NCI-H446 (cell line): ENCODE measurements at places on chromosomes 1 and 21.

- DNase-seq = no peak
Observed at GRCh38 chr1:77100875-77101274, 118.4 kb downstream of the PIGK start.

DNA sequence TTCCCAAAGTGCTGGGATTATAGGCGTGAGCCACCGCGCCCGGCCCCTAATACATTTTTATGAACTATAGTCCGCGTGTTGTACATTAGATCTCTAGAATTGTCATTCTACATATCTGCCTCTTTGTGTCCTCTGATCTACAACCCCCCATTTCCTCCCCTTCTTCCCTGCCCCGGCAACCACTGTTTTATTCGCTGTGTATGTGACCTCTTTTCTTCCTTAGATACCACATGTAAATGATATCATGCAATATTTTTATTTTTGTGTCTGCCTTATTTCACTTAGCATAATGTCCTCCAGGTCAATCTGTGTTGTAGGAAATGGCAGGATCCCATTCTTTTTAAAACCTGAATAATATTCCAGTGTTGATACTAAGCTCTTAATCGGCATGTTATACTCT lies 99.5 kb upstream of the NRIP1 start:
- no peak for DNase-seq

DNA sequence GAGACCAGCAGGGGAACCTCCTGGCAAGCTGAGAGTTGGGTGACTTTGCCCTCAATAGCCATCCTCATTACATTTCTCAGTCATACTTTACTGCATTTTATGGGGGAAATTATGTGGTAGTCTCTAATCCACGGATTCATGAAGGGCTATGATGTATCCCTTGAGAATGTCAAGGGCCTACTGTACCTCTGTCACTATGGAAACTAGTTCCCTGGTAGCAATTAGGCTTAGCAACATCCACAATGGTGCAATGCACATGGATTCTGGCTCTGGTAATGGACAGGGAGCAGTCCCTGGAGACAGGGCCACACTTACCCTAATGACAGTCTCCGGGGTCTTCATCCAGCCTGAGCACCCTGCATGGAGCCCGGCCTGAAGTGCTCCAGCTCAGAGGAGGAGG lies 26.5 kb downstream of the LRRN2 start:
- DNase-seq = no peak

DNA sequence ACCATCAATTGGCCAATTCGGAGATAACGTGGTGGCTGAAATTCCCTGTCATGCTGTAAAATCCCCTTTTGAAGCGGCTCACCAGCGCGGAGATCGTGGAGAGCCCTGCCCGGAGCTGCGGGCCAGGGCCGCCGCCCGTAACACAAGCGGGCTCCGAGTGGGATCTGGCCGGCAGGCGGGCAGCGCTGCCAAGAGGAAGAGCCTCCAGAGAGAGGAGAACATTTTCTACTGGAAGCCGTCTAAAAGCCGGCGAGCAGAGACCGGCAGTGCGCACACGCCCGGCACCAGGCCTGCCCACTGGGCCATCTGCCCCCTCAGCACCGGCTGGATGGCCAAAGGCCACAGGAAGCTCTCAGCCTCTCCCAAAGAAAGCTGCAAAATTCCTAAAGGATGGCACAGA lies 15.5 kb downstream of the SSBP3 start:
- no peak for DNase-seq

- DNase-seq = no peak
Observed at GRCh38 chr1:236389253-236389652, 4.8 kb upstream of the EDARADD start.

GRCh38 chr1:67957066-67957465 lies 93.4 kb downstream of the DIRAS3 start:
- no peak for DNase-seq

- DNase-seq = no peak
Observed at GRCh38 chr21:43880111-43880985, 15.3 kb downstream of the AGPAT3 start.

- no peak for DNase-seq
Observed at GRCh38 chr1:54979327-54979891, 1.0 kb upstream of the TMEM61 start.

- DNase-seq = peak; percentile 87
Observed at GRCh38 chr1:109792056-109792831, 28.5 kb upstream of the EPS8L3 start.

DNA sequence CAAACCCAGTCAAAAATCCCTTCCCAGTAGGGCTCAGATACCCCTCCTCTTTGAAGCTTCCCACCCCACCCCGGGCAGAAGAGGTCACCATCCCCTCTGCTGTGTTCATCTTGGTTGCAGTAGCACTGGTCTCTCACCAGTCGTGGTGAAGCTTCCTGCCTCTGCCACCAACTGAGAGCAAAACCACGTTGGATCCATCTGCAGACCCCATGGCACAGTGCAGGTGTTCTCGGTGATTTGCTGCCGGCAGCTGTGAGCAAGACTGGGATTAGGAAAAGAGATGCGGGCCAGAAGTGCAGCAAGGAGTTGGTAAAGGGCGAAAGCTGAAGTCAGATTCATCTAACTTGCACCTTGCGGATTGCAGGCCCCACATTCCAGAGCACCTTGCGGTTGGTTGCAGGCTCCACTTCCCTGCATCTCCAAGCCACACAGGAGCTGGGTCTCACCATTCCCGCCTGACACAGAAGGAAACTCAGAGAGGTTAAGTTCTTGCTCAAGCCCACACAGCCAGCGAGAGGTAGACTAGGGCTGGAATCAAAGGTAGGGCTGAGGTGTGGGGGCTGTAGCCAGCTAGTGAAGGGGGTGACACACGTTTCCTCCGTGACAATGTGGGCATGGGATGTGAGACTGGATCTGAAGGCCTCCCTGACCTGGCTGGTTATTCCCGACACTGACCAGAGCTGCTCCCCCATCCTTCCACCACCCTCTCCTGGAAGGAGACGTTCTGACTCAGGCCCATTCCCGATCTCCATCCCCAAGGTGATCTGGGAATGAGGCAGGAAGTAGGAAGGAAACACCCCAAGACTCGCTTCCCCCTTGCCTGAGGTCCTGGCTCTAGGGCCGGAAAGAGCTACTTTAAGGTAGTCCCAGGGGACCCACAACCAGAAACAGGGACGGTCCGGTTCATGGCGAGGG lies 3.3 kb upstream of the FAM110D start:
- no peak for DNase-seq

GRCh38 chr1:1275836-1276235 lies 2.2 kb upstream of the UBE2J2 start:
- DNase-seq = no peak

GRCh38 chr1:172609528-172609927 lies 49.4 kb upstream of the FASLG start:
- DNase-seq = no peak

GRCh38 chr1:39688706-39689105 lies 2.5 kb downstream of the HPCAL4 start:
- no peak for DNase-seq

DNA sequence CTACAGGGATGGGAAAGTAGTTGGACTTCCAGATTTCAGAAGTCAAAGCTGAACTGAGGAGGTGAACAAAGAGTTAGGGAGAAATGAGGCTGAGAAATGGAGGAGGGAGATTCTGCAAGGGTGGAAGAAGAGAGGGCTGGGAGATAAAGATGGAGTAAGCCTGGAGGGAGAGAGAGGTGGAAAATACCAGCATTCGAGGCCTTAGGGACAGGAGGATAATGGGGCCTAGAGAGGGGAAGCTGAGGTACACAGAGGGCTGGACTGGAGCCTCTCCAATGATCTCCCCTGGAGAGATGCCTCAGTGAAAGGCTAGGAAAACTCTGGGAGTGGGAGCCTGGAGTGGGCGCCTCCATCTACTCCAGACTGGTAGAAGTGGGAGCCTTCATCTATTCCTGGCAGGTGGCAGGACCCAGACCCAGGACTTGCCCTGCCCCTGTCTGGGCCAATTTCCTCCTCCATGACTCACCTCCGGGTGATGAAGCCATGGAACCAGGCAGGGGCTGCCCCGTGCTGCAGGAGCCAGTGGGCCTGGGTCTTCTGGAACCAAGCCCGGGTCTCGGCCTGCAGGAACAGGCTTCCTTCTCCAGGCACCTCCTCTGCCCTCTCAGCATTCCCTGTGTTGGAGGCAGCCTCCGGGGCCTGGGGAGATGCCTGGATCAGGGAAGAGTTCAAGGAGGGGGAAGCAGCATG lies 1.9 kb downstream of the SH2D2A start:
- DNase-seq = no peak

- DNase-seq = no peak
Observed at GRCh38 chr21:36229181-36229580, 72.6 kb downstream of the DOP1B start.

- peak; percentile 40 for DNase-seq
Observed at GRCh38 chr1:60088620-60089155, 15.1 kb upstream of the C1orf87 start.

DNA sequence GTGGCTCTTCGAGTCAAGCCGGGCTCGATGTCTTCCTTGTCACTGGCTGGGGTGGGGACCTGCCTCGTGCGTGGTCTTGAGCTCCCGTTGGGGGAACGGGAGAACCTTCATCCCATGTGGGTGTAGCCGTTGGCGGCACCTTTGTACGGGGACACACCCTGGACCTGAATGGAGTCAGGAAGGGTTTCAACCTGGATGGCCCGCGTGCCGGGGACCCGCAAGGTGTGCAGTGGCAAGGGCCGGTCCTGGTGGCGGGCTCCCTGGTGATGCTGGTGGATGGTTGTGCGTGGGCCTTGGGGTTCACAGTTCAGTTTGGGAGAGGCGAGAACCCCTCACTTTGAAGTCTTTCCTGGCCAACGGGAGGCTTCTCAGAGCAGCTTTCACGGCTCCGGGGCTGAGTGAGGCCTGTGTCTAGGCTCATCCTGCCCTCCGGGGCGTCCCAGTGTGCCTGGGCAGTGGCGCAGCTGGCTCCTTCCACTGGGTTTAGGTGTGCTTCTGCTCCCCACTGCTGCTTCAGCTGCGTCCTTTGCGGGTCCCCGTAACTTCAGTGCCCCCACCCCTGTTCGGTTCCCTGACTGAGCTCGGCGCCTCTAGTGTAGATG lies 11.4 kb downstream of the SKI start:
- no peak for DNase-seq

- DNase-seq = no peak
Observed at GRCh38 chr1:6419397-6419803, 319 bp downstream of the HES2 start.

DNA sequence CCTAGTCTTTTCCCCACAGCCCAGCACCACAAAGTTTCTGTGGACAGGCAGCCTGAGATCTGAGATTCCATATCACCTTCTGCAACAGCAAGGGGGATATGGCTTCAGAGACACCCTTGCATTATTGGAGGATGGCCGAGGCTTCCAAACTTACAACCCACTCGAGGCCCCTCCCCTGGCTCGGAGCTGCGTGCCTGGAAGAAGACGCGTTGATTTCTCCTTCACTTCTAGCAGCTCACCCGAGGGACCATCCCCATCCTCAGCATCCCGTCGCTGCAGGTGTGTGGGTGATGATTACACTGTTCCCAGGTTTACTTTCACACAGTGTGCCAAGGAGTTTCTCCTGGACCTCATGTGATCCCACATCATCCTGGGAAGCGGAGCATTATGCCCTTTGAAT lies 277.9 kb downstream of the MATN1 start:
- no peak for DNase-seq

GRCh38 chr1:13699936-13700520 lies at the start of gene PRDM2:
PRDM2 (plus strand) TSS chr1:13700188; CDS start chr1:13715606, 15,418 bp downstream.
- DNase-seq = peak; percentile 55

- peak; percentile 54 for DNase-seq
Observed at GRCh38 chr1:102970496-102971078, 137.7 kb downstream of the COL11A1 start.

GRCh38 chr1:162704673-162705424 lies 72.6 kb downstream of the DDR2 start:
- DNase-seq = no peak

DNA sequence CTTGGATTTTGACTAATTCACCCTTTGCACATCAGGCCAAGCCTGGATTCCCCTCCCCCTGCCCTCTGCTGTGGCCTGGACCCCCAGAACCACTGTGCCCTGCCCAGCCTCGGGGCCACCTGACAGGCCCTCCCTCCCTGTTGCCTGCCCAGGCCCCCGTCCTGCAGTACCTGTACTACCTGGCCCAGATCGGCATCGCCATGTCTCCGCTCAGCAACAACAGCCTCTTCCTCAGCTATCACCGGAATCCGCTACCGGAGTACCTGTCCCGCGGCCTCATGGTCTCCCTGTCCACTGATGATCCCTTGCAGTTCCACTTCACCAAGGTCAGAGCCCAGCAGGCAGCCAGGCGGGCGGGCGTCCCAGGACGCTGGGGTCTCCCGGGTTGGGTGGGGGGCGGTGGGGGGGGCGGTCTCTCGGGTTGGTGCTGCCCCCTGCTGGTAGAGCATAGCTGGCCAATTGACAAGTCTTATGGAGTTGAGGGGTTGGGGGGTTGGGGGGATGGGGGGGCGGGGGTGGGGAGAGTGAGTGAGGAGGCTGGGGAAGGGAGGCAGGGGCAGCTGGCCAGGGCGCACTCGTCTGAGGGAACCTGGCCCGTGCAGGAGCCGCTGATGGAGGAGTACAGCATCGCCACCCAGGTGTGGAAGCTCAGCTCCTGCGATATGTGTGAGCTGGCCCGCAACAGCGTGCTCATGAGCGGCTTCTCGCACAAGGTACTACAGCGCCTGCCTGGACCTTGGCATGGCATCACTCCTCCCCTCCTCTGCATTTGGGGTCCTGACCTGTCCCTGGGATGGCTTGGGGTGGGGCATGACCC lies 10.7 kb downstream of the AMPD2 start:
- no peak for DNase-seq

DNA sequence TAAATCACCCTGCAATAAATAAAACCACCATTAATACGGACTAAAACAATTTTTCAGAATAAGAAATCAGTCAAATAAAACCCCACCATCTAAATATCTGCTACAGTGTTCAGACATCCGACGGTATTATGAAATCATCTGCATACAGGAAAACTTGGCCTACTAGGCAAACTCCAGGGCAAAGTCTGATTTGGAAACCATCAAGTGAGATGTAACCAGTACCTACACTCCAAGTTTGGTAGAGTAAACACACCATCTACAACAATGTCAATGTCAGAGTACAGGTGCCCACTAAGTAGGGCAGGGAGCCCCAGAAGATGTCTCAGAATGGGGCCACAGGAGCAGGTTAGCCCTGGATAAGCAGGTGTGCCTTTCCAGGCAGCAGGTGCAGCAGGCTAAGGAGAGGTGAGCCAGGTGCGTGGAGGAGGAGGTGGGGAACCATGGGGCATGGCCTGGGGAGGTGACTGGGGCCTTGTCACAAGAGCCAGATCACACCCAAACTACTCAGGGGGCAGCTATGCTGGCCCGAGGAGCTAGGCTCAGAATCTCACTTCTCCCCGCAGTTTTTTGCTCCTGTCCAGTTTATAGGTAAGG lies 59.6 kb downstream of the CAPZB start:
- DNase-seq = no peak

GRCh38 chr1:151187205-151187604 lies 2.8 kb downstream of the VPS72 start:
- no peak for DNase-seq
